Uterine smooth muscle cell (primary cell): ENCODE measurements at places on chromosomes 12 and 14. TPM values are rescaled to one million over a fixed set of nuclear protein-coding genes. Genes with fewer than 3 reads are reported as not detected.

APOF gene
- total RNA-seq: not detected in 2 replicates

PHC1 gene
- 12.6 and 13.1 TPM in 2 replicates for total RNA-seq

BCL2L14 gene
- not detected in 2 replicates for total RNA-seq

KRT72 gene
- total RNA-seq: not detected in 2 replicates

CCDC196 gene
- total RNA-seq: not detected in 2 replicates

KRR1 gene
- total RNA-seq: 37.5 and 59.7 TPM in 2 replicates
